Activated T-cell treated with anti-CD3 and anti-CD28 coated beads for 24 hours (primary cell): ENCODE measurements at places on chromosomes 7 and 10.

- DNase-seq: no peak
Observed at GRCh38 chr7:33802600-33802999, 102.7 kb upstream of the BMPER start.

DNA sequence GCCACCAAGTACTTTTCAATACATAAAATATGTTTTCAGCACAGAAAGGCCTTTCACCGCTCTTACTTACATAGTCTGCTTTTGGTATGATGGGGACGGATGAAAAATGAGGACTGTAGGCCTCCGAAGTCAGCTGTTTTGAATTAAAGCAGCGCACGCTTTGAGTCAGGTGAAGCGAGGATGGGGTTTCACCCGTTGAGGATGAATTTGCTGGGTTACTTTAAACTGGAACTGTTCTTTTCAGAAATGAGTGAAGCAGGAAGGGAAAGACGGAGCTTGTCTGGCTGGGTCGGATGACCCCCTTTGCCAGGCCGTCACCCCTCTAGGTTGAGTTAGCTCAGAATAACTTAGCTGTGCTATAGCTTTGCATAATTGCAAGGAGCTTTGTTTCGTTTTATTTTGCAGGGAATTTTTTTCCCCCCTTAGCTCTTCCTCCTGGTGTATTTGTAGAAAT is 40.0 kb downstream of the CUX1 start:
- DNase-seq: no peak

DNA sequence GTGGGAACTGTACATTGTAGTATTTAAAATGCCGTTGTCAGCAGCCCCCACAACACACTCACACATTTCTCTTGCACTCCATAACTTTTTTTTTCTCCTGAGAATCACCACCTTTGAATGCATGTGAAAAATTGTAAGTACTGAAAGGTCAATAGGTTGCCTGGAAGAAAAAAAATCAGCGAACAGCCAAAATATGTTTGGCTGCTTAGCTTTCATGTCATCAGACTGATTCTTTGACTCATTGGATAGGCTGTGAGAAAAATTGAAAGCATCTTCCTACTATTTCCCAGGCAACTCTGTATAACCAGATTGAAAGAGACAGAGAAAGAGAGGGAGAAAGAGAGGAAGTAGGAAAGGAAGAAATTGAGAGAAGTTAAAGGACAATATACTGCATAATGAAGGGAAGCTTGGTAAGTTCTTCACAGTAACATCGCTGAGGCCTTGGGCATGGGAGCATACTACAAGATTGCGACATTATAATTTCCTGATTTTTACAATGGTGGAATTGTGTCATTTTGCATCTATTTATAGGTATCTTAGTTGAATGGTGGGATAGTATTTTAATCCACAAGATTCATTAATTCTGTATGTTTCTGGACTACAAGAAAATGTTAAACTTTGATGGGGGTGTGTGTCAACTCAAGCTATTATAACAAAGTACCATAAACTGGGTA is 249.3 kb upstream of the KCND2 start:
- DNase-seq: no peak

DNA sequence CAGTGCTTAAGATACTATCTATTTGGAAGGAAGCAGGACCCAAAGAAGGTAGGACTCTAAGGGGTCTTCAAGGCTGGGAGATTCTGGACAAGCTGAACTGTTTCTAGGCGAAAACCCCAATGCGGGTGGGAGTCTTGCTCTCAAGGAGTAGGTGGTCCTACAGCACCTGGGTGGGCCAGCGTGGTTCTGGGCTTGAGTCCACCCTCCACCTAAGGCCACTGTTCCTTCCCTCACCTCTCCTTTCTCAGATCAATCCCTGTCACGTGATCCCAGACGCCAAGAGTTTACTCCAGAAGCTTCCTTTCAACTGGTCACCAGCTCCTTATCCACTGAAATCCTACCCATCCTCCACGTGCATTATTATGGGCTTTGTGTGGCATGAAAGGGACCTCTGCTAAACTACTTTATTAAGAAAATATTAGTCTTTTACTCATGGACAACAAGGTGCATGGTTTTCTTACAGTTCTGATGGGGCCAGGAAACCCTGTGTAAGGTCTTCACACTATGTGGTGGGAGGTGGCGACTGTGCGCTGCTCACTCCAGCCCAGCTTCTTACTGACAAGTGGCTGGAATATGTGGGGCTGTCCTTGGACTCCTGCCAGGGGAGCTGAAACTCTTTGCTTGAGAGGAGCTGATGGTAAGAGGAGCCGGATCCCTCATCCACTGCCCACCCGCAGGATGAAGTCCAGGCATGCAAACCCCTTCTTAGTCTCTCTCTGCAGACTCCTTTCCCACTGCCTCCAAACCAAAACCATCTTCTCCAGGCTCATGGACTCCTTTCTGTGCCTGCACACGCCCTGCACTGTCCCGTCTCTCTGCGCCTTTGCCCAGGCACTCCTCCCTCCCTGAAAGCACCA is 1.6 kb downstream of the ZNF746 start:
- DNase-seq: no peak

- DNase-seq: no peak
Observed at GRCh38 chr10:96890172-96890513, 58.0 kb downstream of the LCOR start.
